ENCODE measurements at places on chromosomes 11 and 22. TPM values are rescaled to one million over a fixed set of nuclear protein-coding genes. Genes with fewer than 3 reads are reported as not detected.

Gene KLHDC7B
- 0.05 TPM for total RNA-seq

Gene HOATZ
- total RNA-seq: not detected

Gene JHY
- 2.8 TPM for total RNA-seq

Gene BTBD18
- not detected for total RNA-seq

Gene SLC29A2
- total RNA-seq: 8.0 TPM

Gene PTPRJ
- total RNA-seq: 60.3 TPM

Gene MICAL2
- 148 TPM for total RNA-seq

Gene GPR83
- total RNA-seq: 0.07 TPM

Gene DCHS1
- total RNA-seq: 0.09 TPM

Gene NDUFC2
- 250 TPM for total RNA-seq

Gene IGLL1
- not detected for total RNA-seq

Data from A549 treated with Hydrocortisone at 1 μM for 4 hours (cell line).